ENCODE measurements at places on chromosomes 5 and 9. TPM values are rescaled to one million over a fixed set of nuclear protein-coding genes. Genes with fewer than 3 reads are reported as not detected.

TMEM171 gene
- 7.8 TPM for total RNA-seq

DNA sequence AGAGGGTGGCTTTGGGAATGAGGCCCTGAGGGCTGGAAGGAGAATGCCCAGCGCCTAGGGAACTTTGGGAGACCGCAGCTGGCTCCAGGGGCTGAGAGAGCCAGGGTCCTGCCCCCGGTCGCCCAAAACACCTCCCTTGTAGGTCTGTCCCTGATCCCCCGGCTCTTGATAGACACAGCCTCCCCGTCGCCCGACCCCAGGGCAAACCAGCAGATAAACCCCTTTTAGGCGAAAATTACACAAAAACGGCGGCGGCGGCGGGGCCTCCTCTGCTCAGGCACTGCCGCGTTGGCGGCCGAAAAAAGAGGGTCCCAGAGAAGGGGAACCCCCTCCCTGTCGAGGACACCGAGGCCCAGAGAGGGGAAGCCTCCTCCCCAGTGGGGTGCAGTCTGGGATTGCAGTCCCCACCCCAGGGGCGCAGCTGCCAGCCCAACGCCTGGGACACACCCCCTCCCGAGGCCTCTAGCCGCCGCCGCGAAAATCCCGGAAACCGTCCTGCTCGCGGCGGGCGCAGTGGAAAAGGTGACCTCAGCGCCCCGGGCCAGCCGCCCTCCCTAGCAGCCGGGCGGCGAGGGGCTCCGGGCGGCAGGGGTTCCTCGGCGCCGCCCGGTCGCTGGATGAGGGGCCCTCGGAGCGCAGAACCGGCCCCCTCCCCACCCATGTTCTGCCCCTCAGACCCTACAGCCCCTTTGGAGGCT lies 3.1 kb upstream of the BARX1 start:
- H3K36me3 ChIP-seq, result no peaks in the 10 kb centered on the region
- no peak overlapping the region for H3K27ac ChIP-seq
- DNase-seq, result no peak

GRCh38 chr5:35160486-35161116 lies 69.7 kb downstream of the PRLR start:
- DNase-seq, result no peak
- no peaks in the 10 kb centered on the region for H3K36me3 ChIP-seq
- no peaks in the 10 kb centered on the region for H3K4me1 ChIP-seq
- H3K27ac ChIP-seq, result no peak overlapping the region
- peaks cover 55% of the 10 kb centered on the region for H3K27me3 ChIP-seq

GRCh38 chr5:6321078-6321477 lies 57.3 kb downstream of the MED10 start:
- H3K27me3 ChIP-seq, result peaks cover 65% of the 10 kb centered on the region
- DNase-seq, result no peak
- no peak overlapping the region for H3K27ac ChIP-seq
- no peaks in the 10 kb centered on the region for H3K36me3 ChIP-seq

ABCA1 gene
- 22.4 TPM for total RNA-seq

DNA sequence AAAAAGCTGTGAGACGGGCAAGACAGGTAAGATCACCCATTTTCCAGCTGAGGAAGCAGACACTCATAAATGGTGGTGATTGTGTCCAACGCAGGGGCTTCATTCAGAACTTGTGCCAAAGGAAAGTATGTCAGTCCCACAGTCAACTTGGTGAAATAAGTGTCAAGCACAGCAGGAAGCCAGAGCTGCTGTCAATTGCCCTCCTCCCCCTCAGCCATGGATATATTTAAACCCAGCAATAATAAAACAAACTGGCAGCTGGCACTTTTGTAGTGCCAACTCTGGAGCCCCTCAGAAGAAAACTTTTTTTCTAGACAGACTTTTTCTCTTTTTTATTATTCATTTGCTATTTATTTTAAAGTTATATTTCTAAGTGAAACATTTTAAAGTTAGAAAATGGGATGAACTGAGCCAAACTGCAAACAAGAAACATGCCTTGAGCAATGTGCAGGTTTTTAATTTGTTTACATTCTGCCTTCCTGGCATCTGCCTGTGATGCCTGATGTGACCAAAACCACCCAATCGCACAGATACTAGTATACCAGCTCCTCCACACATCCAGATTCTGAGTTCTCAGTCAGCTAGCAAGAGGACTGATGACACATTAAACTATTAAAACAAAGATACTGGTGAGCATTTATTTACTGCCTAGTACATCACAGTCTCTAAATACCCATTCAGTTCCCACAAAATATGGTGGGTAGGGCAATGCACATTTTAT lies 17.0 kb downstream of the DMAC1 start:
- no peaks in the 10 kb centered on the region for H3K27me3 ChIP-seq
- DNase-seq, result no peak
- H3K4me1 ChIP-seq, result no peaks in the 10 kb centered on the region
- H3K27ac ChIP-seq, result no peak overlapping the region
- no peaks in the 10 kb centered on the region for H3K36me3 ChIP-seq

GRCh38 chr5:158739951-158740757 lies 359.6 kb downstream of the EBF1 start:
- no peaks in the 10 kb centered on the region for H3K4me1 ChIP-seq
- no peak overlapping the region for H3K4me3 ChIP-seq
- DNase-seq, result no peak

DNA sequence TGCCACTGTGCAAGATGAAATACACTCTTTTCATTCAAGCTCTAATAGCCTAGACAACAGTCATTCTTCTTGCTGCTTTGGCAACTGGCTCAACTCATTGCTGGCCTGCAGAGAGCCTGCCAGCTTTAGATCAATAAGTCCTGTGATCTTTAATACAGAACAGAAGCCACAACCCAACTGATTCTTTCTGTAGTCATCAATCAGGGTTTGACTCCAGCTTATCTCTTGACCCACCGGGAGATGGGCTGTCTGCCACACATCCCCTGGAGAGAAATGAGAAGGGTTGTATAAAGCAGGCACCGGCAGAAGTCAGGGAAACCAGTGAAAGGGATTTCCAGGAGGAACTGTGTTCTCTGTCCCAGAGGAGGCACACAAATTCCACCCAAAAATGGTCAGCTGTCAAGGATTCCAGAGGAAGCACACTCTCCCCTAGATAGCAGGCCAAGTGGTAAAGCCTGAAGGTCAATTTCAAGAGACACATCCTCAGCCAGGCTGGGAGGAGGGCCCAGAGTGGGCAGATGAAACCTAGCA lies 24.5 kb downstream of the LHFPL2 start:
- H3K27me3 ChIP-seq, result no peaks in the 10 kb centered on the region
- peaks cover 13% of the 10 kb centered on the region for H3K36me3 ChIP-seq
- no peak overlapping the region for H3K27ac ChIP-seq
- DNase-seq, result no peak
- H3K4me3 ChIP-seq, result no peak overlapping the region

DNA sequence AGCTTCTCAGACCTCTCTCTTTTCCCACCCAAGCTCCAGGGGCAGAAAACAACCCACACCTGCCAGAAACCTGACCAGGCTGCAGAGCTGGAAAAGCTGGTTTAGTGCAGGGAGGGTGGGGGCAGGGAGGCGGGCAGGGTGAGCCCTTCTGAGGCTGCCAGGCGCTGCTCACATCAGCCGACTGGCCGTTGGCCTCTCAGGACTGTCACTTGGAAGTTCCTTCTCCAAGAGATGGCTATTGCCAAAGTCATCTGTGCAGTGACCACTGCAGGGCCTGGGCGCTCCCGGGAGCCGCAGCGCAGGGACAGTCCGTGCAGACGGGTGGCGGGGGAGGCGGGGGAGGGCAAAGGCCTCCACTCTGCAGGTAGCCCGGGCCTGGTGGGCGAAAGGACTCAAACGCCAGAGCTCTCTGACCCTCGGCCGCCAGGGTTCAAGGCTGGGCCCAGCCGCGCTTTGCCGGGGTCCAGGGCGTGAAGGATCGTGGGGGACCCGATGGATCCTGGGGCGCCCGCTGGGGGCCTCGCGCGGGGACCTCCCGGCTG lies 205.0 kb upstream of the IER5L start:
- H3K4me1 ChIP-seq, result peaks cover 22% of the 10 kb centered on the region
- H3K4me3 ChIP-seq, result peak overlapping the region; percentile 85
- no peaks in the 10 kb centered on the region for H3K36me3 ChIP-seq

GRCh38 chr9:69145144-69145715 lies 28.8 kb upstream of the TJP2 start:
- no peak for DNase-seq
- no peak overlapping the region for H3K4me3 ChIP-seq
- no peaks in the 10 kb centered on the region for H3K4me1 ChIP-seq
- H3K36me3 ChIP-seq, result no peaks in the 10 kb centered on the region
- no peak overlapping the region for H3K27ac ChIP-seq

- DNase-seq, result no peak
- H3K4me1 ChIP-seq, result no peaks in the 10 kb centered on the region
- no peak overlapping the region for H3K4me3 ChIP-seq
- H3K27me3 ChIP-seq, result peaks cover 41% of the 10 kb centered on the region
- no peaks in the 10 kb centered on the region for H3K36me3 ChIP-seq
These were observed 82.1 kb downstream of the PRKACG start for GRCh38 chr9:68931821-68932220.

DNA sequence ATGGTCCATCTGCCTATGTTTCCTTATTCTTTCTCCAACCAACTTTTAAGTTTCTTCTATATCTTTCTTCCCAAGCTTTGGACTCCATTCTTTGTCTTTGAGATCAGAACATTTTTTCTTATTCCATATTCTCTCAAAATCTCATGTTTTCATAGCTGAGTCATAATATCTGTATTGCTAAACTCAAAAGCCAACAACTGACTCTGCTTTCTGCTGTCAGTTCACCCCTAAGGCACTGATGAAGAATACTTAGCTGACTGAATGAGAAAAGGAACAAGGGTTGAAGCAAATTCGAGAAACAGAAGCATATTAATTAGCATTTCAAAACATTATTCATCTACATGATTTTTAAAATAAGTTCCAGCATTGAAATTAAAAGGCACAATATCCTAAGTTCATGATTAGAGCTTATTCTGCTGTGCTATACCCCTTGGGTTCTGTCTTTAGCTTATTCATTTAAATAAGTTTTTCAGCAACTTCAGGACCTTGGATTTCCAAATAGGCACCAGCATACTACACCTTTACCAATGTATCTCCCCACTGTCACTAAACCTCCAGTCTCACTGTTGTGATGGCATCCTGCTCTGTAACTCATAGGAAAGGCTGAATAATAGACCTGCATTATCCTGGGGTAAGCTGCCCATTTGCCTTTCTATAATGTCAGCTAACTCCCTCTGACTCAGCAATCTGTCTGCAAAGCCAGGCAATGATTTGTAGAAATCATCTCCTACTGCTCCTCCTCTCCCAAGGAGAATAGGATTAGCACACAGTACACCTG lies 49.9 kb upstream of the C5orf46 start:
- no peak overlapping the region for H3K4me3 ChIP-seq
- H3K27me3 ChIP-seq, result no peaks in the 10 kb centered on the region
- H3K27ac ChIP-seq, result no peak overlapping the region
- DNase-seq, result no peak
- no peaks in the 10 kb centered on the region for H3K36me3 ChIP-seq

- no peaks in the 10 kb centered on the region for H3K36me3 ChIP-seq
- DNase-seq, result no peak
- no peak overlapping the region for H3K27ac ChIP-seq
- H3K27me3 ChIP-seq, result no peaks in the 10 kb centered on the region
These were observed 209.0 kb downstream of the CWC27 start for GRCh38 chr5:64977779-64978178.

GRCh38 chr9:23492126-23493002 lies 333.7 kb downstream of the ELAVL2 start:
- no peak overlapping the region for H3K4me3 ChIP-seq
- H3K27ac ChIP-seq, result no peak overlapping the region
- 0 out of 2 replicates have a peak, but pooled peaks cover 8% of the 10 kb centered on the region for H3K4me1 ChIP-seq
- H3K36me3 ChIP-seq, result no peaks in the 10 kb centered on the region
- DNase-seq, result no peak
- H3K27me3 ChIP-seq, result no peaks in the 10 kb centered on the region

TSSK1B gene
- total RNA-seq, result not detected

GRCh38 chr5:27010646-27011045 lies 27.7 kb downstream of the CDH9 start:
- no peaks in the 10 kb centered on the region for H3K27me3 ChIP-seq
- H3K4me1 ChIP-seq, result no peaks in the 10 kb centered on the region
- DNase-seq, result no peak
- H3K36me3 ChIP-seq, result no peaks in the 10 kb centered on the region
- no peak overlapping the region for H3K27ac ChIP-seq

DNA sequence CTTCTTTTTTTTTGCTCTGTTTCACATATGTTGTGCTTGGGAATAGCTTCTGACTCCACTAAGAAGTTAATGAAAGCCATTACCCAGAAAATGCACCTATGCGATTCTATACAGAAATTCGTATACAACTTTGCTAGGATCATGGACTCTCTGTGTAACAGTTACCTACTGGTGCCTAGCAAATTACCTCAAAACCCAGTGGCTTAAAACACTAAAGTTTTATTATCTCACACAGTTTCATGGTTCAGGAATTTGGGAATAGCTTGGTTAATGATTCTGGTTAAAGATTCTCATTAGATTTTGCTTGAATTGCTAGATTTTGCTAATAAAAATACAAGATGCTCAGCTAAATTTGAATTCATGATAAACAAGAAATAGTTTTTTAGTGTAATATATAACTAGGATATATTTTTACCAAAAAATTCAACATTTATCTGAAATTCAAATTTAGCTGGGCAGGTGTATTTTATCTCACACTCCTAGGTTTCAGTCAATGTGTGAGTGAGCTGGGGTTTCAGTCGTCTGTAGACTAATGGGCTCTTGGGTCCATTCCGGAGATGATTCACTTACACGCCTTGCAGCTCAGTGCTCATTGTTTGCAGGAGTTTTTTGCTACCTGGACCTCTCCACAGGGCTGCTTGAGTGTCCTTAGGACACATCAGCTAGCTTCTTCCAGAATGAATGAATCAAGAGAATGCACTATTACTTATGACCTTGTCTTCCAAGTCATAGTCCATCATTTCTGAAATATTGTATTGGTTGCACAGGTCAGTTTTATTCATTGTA lies 75.1 kb downstream of the MROH2B start:
- H3K4me1 ChIP-seq, result peaks cover 14% of the 10 kb centered on the region
- no peak overlapping the region for H3K4me3 ChIP-seq
- H3K36me3 ChIP-seq, result no peaks in the 10 kb centered on the region

GRCh38 chr9:32550150-32550561 lies 2.0 kb upstream of the SMIM27 start:
- H3K27ac ChIP-seq, result 0 out of 2 replicates have a peak overlapping the region, but pooled peaks have one; percentile 19
- no peaks in the 10 kb centered on the region for H3K36me3 ChIP-seq
- peak overlapping the region; percentile 95 for H3K4me3 ChIP-seq
- peaks cover 15% of the 10 kb centered on the region for H3K4me1 ChIP-seq
- no peaks in the 10 kb centered on the region for H3K27me3 ChIP-seq

Measured in PC-9 (cell line).